ENCODE measurements at places on chromosomes 7 and 10.

DNA sequence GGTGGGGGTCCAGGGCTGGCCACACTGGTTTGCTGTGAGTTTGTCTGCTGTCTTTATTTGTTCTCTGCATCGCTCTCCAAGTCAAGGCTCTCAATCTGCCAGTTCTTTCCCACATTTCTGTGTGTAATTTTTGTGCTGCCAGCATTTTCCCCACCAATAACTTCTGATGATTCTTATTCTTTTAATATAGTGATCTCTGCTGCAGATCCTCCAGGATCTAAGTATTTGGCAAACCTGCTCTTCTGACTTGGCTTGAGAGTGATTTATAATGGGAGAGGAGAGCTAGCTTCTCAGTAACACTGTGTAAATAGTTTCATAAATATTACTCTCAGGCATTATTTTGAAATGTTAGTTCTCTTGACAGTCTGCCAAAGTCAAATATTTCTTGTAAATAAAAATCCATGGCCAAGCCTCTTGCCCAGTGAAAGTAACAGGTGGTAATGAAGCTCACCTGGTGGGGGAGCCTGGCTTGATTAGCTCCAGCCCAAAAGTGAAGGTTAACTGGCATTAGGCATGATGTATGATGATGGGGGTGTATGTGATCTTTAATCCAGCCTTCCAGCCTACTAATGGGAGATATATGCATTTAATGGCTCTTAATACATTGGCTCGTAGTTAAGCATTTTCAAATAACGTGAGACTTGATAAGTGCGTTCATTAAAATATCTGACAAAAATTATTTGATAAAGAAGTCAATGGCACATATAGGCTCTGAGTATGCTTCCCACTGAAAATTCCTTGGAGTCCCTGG is 1055.9 kb downstream of the KCNMA1 start:
- DNase-seq: no peak

- no peak for DNase-seq
Observed at GRCh38 chr10:97943294-97943693, 87.1 kb downstream of the CRTAC1 start.

- peak; percentile 11 for DNase-seq
Observed at GRCh38 chr7:149027611-149028345, 527 bp downstream of the PDIA4 start.

- peak; percentile 28 for DNase-seq
Observed at GRCh38 chr7:93232673-93233018, 480 bp downstream of the VPS50 start.

DNA sequence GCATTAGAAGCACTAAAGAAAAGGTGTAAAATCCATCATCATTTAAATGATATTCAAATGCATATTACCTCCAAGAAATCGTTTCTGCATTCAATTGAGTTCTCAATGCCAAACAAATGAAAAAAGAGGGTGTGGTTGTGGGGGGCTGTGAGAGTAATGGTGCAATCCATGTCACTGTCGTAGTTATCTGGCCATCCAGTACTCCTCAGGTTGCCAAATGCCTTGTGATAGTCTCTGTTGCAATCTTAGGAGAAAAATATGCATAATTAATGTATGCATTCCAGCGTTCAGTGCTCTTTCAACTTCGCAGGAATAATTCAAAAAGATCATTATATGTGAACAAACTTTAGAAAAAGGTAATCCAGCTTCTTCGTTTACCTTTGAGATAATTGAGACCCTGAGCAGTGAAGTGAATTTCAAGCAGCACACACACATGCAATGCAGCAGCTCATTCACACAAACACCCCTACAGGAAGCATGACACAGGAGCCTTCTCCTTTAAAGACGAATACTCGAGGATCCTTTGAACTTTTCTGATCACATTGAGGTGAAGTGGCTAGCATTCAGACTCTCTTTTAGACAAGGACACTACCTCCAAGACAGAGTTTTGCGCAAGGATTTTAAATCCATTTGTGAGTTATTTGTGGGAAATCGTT is 73.4 kb downstream of the OR13A1 start:
- no peak for DNase-seq

DNA sequence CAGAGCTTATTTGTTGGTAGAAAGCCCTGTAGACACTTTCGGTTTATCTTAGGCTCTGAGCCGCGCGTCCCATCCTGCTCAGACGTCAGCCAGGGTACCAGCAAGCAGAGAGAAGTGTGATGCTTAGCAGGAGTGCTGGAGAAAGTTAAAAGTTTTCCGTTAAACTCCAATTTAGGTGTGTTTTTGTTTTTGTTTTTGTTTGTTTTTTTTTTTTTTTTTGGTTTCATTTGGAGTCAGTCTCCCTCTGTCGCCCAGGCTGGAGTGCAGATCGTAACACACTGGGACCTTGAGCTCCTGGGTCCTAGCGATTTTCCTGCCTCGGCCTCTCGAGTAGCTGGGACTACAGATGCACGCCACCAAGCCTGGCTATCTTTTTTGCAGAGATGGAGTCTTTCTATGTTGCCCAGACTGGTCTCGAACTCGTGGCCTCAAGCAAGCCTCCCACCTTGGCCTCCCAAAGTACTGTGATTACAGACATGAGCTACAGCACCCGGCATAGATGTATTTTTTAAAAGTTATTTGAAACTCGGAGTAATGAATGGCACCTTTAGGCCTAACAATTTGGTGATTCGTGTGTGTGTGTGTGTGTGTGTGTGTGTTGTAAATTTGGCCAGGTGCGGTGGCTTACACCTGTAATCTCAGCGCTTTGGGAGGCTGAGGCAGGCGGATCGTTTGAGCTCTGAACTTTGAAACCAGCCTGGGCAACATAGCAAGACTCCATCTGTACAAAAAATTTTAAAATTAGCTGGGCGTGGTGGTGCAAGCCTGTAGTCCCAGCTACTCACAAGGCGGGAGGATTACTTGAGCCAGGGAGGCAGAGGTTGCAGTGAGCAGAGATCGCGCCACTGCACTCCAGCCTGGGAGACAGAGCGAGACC is 1.3 kb upstream of the HIP1 start:
- no peak for DNase-seq

DNA sequence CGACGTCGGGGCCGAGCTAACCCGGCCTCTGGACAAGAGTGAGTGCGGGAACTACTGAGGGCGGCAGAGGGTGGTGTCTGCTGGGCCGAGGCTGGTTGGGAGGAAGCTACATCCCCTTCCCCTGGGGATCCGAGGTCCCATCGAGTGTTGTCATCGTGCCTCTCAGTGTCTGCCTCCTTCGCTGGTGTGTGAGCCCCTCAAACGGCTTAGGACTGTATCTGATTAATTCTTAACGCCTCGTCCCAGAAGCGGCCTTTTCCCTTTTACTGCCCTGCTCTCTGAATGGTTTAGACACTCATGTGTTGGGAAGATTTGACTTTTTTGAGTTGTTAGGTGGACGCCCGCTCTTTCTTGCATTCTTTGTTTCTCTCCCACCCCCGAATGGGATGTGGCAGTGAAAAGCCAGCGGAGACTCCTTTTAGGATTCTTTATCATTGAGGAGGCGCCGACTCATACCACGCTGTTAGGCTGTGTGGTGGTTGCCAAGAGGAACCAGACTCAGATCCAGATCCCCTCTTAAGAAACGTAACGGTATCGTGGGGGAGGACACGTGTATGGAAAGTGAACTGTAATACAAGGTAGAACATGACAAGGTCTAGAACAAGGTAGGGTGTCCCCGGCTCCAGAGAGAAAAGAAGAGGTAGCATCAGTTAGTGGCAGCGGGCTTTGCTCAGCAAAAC is 631 bp downstream of the SUPV3L1 start:
- DNase-seq: peak; percentile 29

DNA sequence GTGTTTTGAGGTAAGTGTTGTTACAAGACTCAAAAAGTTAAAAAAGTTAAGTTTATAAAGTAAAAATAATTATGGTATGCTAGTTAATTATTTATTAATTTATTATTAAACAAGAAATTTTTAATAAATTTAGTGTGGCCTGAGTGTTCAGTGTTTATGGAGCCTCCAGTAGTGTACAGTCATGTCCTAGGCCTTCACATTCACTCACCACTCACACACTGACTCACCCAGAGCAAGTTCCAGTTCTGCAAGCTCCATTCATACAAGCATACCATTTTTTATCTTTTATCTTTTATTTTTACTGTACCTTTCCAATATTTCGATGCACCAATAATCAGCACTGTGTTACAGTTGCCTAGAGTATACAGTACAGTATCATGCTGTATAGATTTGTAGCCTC is 381.2 kb upstream of the MGMT start:
- no peak for DNase-seq

GRCh38 chr10:48773580-48773979 is 88.9 kb downstream of the WDFY4 start:
- DNase-seq: no peak

DNA sequence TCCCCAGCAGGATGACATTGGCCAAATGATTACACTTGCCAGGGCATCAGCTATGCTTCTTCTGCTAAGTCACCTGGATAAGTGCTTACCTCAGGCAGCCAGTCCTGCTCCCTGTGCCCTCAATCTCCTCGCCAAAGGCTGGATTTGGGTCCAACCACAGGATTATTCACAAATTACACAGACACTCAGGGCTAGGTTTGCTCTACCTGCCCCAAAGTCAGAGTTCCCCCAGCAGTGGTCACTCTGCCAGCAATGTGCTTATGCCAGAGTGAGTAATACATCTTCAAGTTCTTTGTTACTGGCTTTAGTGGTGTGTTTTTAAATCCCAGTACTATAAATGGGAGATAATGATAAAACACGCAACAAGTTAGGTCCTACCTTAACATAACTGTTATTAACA is 189.7 kb upstream of the SEMA3D start:
- no peak for DNase-seq

- no peak for DNase-seq
Observed at GRCh38 chr7:27900006-27900405, 160.0 kb downstream of the TAX1BP1 start.
